Stimulated activated CD4-positive, alpha-beta T cell treated with anti-CD3 and anti-CD28 coated beads, Interleukin-4, amount 100 ng/mL, for 1 hour (primary cell): ENCODE measurements at places on chromosomes 13 and 19.
A peak's percentile ranks its signal among the peaks of the same experiment; 100 is the strongest.

DNA sequence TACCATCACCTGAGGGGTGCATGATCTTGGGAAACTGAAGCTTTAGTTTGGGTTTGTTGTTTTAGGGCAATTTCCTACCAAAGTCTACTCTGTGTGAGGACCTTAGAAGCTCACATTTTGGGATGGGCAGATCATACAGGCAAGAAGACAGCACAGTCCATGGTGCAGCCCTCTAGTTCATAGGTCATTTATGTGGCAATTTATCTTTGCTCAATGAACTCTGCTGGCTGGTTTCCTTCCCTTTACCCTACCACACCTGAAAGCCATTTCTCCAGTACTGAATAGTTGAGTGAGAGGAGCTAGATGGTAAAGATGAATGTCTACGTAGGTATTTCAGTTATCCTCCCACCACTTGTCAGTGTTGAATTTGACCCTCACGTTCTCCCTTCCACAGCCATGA lies 87.5 kb upstream of the KLF12 start:
- no peak for DNase-seq

GRCh38 chr13:20608438-20609020 lies 41.6 kb downstream of the IFT88 start:
- no peak for DNase-seq

DNA sequence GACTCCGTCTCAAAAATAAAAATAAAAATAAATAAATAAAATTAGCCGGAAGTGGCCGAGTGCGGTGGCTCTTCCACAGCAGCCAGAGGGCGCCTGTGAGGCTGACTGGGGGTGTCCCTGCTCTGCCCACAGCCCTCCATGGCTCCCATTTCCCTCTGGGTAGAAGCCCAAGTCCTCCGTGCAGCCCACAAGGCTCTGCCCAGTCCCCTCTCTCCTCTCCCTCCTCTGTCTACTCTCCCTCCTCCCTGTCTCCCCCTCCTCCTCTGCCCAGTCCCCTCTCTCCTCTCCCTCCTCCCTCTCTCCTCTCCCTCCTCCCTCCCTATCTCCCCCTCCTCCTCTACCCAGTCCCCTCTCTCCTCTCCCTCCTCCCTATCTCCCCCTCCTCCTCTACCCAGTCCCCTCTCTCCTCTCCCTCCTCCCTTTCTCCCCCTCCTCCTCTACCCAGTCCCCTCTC lies 20.4 kb downstream of the MISP start:
- DNase-seq, result peak; percentile 36

- DNase-seq, result no peak
Observed at GRCh38 chr19:2638417-2638940, 64.0 kb downstream of the GNG7 start.

DNA sequence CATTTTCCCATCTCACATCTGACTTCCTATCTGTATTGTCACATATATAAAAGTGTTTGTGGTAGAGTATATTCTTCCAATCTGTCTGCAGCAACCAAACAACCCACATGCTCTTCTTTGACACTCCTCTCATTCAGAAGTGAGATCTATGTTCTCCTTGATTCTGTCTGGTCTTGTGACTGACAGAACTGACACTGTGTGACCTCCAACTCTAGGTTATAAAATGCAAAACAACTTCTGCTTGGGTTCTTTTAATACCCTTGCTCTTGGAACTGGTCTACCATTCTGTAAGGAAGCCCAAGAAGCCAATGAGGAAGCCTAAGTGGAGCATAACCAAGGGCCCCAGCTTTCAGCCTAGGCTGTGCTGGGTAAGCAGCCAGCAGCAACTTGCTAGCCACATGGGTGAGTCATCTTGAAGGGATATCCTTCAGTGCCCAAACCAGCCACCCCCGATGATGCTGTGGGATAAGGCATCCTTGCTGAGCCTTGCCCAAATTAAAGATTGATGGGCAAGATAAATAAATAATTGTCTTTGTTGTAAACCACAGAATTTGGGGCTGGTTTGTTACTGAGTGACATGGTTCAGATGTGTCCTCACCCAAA lies 18.4 kb upstream of the ITM2B start:
- DNase-seq, result no peak

- no peak for DNase-seq
Observed at GRCh38 chr19:5038631-5039271, 69.8 kb downstream of the KDM4B start.

GRCh38 chr19:7859831-7860713 lies 14.1 kb downstream of the PRR36 start:
- DNase-seq, result no peak

DNA sequence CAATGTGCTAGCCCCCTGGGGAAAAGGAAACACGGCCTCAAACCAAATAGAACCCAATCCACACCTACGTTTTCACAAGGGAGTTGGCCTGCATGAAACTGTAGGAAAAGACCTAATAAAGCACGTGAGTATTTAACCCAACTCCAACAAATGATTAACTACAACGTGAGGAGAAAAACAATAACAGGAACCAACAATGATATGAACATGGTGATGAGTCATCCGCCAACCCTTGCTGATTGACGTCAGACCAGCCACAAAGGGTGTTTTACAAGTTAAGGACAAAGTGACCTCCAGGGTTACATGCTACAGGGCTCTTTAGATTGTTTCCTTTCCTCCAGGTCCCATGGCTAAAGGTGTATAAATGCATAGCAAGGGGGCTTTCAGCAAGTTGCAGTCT lies 460.5 kb downstream of the COG6 start:
- no peak for DNase-seq

- DNase-seq, result no peak
Observed at GRCh38 chr19:19338082-19338481, 17.5 kb downstream of the MAU2 start.

GRCh38 chr19:13102666-13103580 lies at the start of gene LYL1:
Gene LYL1 (minus strand): TSS chr19:13102858. CDS start chr19:13101171, 1,687 bp downstream.
- peak; percentile 42 for DNase-seq

GRCh38 chr13:78323848-78324247 lies 279.5 kb downstream of the POU4F1 start:
- no peak for DNase-seq

GRCh38 chr13:110259651-110260050 lies 47.3 kb downstream of the COL4A1 start:
- no peak for DNase-seq

DNA sequence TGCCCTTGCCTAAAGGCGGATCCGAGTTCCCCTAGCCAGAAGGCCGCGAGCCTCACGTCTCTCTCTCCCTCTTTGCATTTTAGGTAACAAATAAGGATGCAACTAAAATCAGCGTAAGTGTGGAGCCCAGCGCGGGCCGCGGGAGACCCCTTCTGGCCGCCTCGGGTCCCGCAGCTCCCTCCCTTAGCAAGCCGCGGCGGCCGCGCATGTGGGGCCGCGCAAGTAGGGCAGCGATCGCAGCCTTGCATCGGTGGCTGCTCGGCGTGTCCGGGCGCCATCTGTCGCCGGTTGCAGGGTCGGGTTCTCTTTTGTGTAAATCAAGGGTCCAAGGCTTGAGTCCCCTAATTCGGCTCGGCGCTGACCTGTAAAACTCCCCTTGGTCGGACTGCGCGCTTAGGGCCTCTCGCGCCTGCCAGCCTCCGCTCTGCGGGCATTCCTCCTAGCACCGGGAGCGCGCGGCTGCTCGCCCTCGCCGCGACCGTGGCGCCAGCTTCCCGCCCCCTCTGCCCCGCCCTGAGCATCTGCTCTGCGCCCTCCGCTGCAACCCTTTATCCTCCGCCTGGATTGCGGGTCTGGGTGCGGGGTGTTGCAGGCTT lies 2.7 kb downstream of the VSTM2B start:
- DNase-seq, result peak; percentile 71

- peak; percentile 31 for DNase-seq
Observed at GRCh38 chr19:46624958-46625661, at the start of gene PTGIR. Gene PTGIR (minus strand): TSS chr19:46625089. CDS start chr19:46624225, 864 bp downstream.

GRCh38 chr19:11554160-11554559 lies 4.9 kb downstream of the ELOF1 start:
- DNase-seq, result no peak

DNA sequence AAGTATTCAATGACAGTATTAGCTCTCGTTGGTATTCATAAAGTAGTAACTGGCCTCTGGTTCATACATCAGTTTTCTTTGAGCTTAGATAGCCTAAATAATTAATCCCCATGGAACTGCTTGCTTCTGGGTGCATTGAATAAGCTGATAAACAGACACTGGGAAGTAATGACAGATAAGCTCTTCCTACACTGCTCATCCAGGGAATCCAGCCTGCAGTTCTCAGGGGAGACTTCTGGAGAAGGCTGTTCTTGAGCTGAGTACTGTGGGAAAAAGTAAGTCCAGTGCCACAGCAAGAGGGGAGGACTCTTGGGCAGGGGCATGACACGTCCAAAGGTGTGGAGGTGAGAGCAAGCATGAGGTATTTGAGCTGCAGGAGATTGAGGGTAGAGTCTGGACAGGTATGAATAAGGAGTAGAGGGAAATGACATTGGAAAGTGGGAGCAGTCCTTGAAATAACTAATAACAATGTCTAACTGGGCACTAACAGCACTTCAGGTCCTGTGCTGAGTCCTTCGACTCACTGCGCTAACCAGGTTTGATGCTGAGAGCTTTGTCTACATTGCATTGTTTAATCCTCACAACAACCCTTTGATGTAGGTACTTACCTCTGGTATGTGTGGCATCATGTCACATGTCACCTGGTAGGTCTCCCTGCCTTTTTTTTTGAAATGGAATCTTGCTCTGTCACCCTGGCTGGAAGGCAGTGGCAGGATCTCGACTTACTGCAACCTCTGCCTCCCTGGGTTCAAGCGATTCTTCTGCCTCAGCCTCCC lies 7.2 kb downstream of the GARRE1 start:
- no peak for DNase-seq
